IPS DF 19.7 (cell line): ENCODE measurements at places on chromosomes 4 and X.

- DNase-seq: no peak
Observed at GRCh38 chr4:88028946-88029345, 21.5 kb downstream of the PKD2 start.

GRCh38 chr4:7648544-7649395 lies 214.0 kb upstream of the PSAPL1 start:
- DNase-seq: no peak

- no peak for DNase-seq
Observed at GRCh38 chr4:26326791-26327190, 6.0 kb downstream of the RBPJ start.

- DNase-seq: no peak
Observed at GRCh38 chr4:170247596-170247995, 157.8 kb upstream of the AADAT start.

- DNase-seq: no peak
Observed at GRCh38 chr4:84710548-84710947, 127.6 kb downstream of the CDS1 start.

GRCh38 chr4:47155919-47156318 lies 124.6 kb downstream of the GABRB1 start:
- DNase-seq: no peak

GRCh38 chr4:53003959-53004358 lies 141.8 kb downstream of the RASL11B start:
- DNase-seq: no peak

DNA sequence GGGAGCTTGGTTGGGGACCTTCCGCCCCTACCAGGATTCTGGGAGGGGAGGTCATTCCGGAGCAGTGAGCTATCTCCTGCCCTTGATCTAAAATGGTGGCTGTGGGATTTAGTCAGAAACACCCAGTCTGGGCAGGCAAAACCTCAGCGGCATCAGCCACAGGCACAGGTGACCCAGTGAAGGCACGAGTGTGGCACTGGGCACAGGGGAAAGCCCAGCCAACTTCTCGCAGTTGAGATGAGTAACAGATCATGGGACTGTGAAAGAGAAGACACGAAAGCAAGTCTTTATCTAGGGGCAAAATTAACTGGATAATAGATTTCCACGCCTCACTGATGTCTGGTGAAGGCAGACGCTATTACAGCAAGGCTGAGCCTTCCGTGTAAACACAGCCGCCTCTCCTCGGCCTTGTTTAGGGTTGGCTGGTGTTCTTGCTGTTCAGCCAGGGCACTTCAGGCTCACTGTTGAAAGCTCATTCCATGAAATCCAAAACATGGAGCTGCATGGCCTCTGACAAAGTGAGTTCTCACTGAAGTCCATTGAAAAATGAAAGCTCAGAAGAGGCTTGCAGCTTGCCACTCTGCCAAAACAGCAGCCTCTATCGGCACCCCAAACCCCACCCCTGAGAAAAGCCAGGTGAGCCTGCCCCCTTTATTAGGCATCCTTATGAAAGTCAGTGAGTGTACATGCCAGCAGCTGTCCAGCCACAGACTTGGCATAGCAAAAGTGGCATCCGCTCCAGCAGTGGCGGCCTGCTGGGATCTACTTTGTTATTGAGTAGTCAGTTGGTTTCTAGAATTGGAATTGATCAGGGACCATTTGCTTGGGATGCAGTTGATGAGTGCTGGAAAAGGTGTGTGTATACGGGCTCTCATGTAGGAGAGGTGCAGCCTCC lies 102.3 kb upstream of the MTM1 start:
- no peak for DNase-seq

- DNase-seq: no peak
Observed at GRCh38 chr4:75118739-75119138, 185.8 kb downstream of the PARM1 start.

- no peak for DNase-seq
Observed at GRCh38 chrX:153306527-153307115, 14.9 kb downstream of the PNMA6F start.

DNA sequence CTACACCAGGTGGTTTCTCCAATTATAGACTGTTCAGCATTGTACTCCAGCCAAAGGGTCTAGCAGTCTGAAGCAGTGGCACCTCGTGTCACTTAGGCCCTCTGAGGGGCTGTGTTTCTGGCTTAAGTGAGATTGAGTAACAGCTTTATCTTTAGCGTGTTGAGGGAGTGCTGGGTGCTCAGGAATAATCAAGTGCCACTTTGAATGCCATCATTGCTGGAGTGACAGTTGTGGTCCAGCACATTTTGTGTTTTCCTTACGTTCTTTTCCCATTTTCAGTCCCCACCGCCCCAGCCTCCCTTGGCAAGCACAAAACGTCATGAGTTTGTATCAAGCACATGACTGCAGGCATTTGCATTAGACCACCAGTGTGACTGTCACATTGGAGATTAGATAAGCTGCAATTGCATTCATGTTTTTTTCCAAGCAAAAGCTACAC lies 58.7 kb downstream of the FNIP2 start:
- DNase-seq: no peak

- no peak for DNase-seq
Observed at GRCh38 chr4:3269105-3269927, 20.4 kb downstream of the MSANTD1 start.
